ENCODE measurements at places on chromosomes 7 and 10.
A peak's percentile ranks its signal among the peaks of the same experiment; 100 is the strongest.

DNA sequence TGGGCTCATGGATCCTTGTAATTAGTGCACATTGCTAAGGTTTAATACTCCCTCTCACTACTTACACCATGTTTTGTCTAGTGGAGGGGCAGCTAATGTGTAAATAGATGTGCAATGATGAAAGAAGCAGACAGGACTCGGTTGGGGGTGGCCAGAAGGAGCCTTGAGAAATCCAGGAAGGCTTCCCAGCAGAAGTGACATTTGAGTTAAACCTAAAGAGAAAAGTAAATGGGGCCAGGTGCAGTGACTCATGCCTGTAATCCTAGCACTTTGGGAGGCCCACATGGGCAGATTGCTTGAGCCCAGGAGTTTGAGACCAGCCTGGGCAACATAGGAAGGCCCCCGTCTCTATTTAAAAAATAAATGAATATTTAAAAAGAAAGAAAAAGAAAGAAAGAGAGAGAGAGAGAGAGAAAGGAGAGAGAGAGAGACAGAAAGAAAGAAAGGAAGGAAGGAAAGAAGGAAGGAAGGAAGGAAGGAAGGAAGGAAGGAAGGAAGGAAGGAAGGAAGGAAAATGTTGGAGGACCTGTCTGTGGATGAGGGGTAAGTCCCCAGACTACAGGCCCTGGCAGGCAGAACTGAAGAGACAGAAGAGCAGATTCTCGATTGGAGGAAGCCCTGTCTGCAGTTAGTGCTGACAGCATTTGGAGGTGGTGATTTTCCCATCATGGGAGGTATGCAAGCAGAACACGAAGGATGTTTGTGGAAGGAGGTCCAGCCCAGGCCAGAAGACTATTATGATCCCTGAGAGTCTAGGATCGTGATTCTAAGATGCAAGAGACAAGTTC lies 3.6 kb downstream of the ELN start:
- DNase-seq = no peak

- no peak for DNase-seq
These were observed 121.0 kb upstream of the LANCL2 start for GRCh38 chr7:55244006-55244745.

DNA sequence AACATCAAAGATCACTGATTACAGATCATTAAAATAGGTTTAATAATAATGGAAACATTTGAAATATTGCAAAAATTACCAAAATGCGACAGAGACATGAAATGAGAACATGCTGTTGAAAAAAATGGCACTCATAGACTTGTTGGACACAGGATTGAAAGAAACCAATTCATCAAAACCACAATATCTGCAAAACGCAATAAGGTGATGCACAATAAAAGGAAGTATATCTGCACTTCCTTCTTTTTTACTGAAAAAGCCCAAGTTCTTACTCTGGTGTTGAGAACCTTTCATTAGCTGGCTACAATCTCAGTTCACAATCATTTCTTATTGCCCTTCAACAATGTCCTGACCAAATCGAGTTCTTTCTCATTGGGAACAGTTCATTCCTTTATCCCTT lies 28.7 kb downstream of the TMEM106B start:
- no peak for DNase-seq

GRCh38 chr10:97851341-97852001 lies 1.8 kb downstream of the GOLGA7B start:
- no peak for DNase-seq

DNA sequence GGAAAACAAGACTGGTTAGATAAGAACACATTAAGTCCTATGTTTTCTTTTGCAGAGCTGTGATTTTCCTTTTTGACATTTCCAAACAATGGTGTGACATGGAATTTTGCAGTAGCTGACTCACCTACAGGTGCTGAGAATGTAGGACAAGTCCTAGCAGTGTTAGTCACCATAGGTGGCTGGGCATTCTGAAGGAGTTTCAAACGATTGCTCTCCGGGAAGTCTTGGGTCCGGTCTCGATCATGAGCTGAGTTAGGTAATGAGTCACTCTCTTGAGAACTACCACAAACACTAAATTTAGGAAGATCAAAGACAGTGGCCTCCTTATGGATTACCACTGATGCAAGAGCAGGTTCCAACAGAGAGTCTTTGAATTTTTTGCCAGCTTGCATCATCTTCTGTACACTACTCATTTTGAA lies 3.6 kb downstream of the FIGNL1 start:
- no peak for DNase-seq

DNA sequence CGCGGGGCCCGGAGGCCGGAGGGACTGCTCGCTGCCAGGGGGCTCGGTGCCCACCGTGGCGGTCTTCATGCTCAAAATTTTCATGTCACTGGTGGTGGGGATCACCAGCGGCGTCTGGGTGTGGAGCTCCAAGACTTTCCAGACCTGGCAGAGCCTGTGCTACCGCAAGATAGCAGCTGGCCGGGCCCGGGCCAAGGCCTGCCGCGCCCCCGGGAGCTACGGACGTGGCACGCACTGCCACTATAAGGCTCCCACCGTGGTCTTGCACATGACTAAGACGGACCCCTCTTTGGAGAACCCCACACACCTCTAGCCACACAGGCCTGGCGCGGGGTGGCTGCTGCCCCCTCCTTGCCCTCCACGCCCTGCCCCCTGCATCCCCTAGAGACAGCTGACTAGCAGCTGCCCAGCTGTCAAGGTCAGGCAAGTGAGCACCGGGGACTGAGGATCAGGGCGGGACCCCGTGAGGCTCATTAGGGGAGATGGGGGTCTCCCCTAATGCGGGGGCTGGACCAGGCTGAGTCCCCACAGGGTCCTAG lies 2.0 kb downstream of the FZD9 start:
- no peak for DNase-seq

DNA sequence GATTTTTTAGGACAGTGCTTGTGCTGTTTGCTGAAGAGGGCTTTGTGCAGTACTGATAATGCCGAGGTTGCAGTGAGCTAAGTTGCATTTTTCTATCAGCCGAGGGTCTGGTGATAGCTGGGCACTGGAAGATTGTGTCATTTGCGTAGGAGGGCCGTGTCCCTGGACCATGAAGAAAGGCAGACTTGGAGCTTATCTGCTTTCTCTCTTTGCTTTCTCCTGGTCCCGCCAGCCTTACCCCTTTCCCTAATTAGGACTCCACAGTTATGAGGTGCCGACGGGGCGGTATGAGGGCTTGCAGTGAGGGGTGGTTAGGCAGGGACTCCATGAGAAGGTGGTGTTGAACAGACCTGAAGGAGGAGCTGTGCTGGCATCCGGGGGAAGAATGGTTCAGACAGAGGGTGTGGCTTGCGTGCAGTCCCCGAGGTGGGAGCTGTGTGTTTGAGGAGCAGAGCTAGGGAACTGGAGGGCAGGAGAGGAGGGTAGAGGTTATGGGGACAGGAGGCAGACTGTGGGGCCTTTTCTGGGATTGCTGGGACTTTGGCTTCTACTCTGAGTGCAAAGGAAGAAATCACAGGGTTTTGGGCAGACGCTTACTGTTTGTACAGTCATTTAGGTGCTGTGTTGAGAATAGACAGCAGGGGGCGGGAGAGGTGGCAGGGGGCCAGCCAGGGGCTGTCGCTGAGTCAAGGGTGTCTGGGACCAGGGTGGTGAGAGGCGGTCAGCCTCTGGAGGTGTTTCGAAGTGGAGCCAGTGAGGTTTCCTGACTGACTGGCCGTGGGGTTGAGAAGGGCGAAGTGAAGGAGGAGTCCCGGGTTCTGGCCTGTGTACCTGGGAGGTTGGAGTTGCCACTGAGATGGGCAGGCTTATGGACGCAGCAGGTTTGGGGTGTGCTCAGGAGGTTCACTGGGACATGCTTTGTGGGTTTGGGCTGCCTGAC lies 43.4 kb downstream of the PRF1 start:
- DNase-seq = peak; percentile 65

- DNase-seq = no peak
These were observed 571.4 kb downstream of the HTR7 start for GRCh38 chr10:90286406-90286805.

- no peak for DNase-seq
These were observed 45.9 kb upstream of the ANTXRL start for GRCh38 chr10:46240684-46241565.

GRCh38 chr7:12004581-12004980 lies 172.6 kb upstream of the THSD7A start:
- DNase-seq = no peak

DNA sequence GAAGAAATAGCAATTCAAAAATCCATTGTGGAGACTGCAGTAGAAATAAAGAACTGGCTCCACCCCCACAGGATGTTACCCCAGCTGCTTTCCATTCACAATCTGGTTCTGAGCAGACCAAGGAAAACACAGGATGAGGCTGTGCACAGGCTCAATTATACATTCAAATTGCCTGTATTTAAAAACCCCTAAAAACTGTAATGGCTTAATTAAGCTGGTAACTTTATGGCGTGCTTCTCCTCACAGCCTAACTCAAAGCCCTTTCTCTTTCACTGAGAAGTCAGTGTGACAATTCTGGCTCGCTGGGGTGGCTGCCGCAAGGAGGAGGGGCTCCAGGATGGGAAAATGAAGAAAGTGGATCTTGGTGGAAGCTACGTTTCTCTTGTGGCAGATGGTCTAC lies 1191.1 kb downstream of the SORCS1 start:
- no peak for DNase-seq

DNA sequence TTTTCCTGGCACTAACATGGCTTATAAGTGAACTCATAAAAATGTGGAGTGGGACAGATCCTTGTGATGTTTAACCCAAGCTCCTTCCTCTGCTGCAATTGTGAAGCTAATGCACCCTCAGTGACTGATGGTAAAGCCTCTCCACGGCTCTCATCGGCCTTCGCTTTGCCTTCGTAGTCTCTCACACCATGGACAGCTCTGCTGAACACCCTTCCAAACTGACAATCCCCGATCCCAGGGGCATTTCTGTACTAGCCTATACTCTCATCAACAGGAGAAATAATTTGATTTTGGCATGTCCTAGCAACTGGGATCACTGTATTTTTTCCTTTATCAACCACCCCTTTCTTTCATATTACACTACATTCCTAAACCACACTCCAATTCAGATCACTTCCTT lies 6.1 kb downstream of the ZNF777 start:
- DNase-seq = no peak

DNA sequence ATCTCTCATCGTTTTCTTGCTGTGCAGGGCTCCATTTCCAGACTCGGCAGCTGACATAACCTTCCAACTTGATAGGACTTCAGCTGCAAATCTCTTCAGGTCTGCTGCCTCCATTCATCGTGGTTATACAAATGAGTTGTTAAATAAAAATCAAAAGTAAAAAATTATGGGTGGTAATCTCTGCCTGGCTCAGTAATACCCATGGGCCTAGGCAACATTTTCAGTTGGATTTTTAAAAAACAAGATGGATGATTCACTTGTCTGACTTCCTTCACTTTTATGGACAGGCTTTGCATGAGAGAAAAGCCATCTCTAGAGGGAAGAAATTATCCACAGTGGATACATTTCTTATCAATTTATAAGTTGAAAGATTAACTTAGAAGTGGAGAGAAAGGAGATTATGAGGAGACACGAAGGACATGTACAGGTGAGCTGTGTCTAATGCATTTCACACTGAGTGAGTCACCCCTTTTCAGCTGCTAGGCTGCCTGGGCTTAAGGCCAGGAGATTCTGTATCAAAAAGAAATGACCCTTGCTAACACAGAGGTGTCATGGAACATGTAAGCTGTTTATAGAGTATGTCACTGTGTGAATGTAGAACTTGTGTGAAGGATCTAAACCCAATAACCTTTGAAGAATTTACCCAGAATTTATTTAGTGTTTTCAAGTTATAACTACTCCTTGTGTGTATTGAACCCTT lies 495.1 kb downstream of the AUTS2 start:
- no peak for DNase-seq

- DNase-seq = no peak
These were observed 15.3 kb downstream of the EPHB6 start for GRCh38 chr7:142870147-142870559.

DNA sequence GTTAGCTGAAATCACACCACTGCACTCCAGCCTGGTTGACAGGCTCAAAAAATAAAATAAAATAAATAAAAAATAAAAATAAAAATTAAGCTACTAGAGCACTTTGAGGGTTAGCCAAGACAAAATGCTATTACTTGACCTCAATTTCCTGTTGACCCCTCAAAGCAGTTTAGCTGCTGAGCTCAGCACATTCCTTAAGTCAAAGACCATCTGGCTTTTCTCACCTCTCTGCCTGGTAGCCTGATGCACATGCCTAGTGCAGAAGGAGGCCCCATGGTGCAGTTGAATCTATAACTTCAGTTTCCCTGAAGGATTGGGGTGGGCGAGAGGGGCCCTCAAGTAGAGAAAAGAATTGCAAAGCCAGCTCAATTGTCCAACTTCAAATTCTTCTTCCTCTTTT lies 211.1 kb upstream of the GALNT17 start:
- no peak for DNase-seq

- DNase-seq = no peak
These were observed 487.7 kb downstream of the TYW1 start for GRCh38 chr7:67484244-67484751.

DNA sequence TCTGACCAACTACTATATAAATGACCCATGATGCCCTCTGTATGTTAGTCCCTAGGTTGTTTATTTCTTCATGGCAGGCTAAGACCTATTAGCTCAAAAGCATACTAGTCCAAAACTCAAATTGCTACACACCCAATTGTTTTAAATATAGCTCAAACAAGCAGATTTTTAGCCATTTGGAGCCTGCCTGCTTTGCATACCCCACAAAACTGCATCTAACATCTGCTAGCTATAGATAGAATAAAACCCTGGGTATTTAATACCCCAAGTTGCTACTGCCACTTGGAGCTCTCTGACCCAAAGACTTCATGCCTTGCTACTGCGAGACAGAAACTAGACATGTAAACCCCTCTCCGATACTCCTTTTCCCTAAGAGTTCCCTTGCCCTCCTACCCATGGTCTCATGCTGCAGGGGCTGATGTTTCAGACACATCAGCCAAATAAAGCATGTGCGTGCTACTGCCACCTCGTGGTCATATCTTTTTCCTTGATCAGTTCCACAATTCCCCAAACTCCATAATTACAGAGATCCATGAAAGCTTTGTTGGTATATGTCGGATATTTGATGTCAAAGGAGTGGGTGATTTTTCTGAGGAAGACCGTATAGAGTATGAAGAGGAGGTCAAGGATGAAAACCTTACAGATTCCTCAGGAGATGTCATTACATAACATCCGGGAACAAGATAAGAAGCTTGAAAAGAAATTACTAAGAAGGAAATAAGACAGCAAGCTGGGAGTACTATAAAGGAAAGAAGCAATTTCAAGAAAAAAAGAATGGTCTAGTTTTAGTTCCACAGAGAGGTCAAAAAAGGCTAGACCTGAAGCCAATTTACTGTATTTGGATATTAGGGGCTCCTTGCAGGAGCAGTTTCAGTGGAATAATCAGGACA lies 386.6 kb downstream of the SH2D4B start:
- no peak for DNase-seq

Measured in stimulated activated CD4-positive, alpha-beta T cell treated with anti-CD3 and anti-CD28 coated beads, Interleukin-4, amount 100 ng/mL, for 1 hour (primary cell).